ENCODE measurements at places on chromosomes 5 and 9.

- DNase-seq, result no peak
Measured at GRCh38 chr9:115391168-115391825, 273.3 kb upstream of the TNC start.

DNA sequence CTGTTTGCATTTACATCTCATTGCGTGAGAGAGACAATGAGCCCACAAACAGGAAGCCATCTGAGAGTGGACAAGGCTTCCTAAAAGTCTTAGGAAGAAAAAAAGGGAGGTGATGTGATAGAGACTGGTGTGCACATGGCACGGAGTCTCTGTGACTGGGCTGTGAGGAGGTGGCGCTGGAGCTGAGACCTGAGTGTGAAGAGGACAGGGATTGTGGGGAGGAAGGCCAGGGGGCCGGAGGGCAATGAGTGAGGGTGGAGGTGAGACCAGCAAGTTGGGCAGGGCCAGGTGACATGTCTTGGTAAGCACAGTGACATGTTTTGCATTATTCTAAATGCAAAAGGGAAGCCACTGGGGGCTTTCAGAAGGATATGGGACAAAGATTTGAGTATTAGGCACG lies 45.0 kb downstream of the TSPAN17 start:
- DNase-seq, result no peak

DNA sequence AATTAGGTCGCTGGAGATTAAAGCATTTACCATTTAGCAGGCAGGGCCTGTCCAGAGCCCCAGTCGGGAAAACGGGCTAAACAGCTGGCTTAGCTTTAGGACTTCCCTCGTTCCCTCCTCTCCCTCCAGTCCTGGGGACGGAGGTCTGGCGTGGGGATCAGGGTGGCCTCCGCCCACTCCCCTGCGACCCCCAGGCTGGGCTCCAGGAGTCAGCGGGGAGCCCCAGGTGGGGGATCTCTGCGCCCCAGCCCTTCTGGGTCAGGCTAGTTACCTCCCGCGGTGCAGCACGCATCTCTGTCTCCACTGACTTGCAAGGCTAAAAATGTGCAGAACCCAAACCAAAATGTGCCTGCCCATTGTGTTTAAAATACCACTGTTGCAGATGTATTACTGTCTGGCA lies 16.2 kb upstream of the CAMSAP1 start:
- no peak for DNase-seq

- DNase-seq, result no peak
Measured at GRCh38 chr5:401146-402034, 41.6 kb upstream of the EXOC3 start.

- no peak for DNase-seq
Measured at GRCh38 chr9:118782790-118783463, 586.3 kb downstream of the BRINP1 start.

- DNase-seq, result peak; percentile 39
Measured at GRCh38 chr5:43401827-43402226, 10.4 kb downstream of the CCL28 start.

DNA sequence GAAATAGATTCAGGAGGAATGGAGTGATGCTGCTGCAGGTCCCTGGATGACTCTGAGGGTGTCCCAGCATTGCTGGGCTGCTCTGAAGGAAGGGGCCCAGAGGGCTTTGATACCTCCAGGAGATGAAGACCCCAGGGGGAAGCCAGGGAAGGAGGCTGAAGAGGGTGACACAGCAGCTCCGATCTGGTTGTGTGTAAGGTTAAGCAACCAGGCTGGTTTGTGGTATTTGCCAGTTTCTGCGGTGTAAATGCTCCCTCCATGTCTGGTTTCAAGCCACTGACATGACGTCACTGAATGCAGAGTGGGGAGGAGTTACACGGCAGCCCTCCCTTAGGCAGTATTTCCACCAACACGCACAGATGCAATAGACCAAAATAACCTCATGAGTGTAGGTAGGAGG lies 40.0 kb upstream of the ORM1 start:
- DNase-seq, result no peak

- peak; percentile 32 for DNase-seq
Measured at GRCh38 chr5:38922199-38922598, 76.4 kb downstream of the OSMR start.

- DNase-seq, result no peak
Measured at GRCh38 chr9:134938346-134939079, 20.8 kb upstream of the FCN1 start.

DNA sequence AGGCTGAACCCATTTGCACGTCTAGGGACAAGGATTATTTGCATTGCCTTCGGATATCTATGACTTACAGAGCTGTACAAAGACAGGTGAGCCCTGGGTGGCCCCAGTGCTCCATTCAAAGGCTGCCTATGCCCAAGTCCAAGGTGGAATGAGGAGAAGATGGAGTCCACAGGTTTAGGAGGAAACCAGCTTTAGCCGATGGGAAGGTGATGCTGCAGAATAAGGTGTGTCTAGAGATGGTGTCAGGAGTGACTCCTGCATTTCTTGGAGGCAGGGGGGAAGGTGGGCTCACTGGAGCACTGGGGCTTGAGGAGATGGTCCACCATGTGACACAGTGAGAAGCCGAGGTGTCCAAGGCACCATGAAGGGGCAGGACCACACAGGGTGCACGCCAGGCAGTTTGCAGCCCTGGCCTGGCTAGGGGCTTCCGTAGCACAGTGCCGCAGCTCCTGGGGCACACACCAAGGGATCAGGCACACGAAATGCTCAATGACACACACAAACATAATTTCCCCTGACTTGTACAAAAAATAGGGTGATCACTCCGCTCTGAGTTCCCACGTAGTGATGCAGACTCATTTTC lies 32.1 kb downstream of the SEMA4D start:
- no peak for DNase-seq

DNA sequence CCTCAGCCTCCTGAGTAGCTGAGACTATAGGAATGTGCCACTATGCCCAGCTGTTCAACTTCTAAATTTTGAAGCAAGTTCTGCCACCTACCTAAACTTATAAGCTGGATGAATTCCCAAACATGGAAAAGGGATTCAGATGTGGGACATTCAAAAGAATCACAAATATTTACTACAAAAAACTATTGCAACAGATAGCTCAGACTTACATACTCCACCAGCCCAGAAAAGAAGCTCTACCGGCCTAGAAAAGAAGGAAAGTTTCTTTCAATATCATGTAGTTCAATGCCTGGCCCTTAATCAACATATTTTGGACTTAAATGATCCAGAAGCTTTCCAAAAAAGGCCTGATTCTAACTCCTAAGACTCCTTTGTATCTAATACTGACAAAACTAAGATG lies 23.8 kb downstream of the SH3RF2 start:
- DNase-seq, result no peak

- no peak for DNase-seq
Measured at GRCh38 chr9:14262827-14263226, 51.1 kb downstream of the NFIB start.

DNA sequence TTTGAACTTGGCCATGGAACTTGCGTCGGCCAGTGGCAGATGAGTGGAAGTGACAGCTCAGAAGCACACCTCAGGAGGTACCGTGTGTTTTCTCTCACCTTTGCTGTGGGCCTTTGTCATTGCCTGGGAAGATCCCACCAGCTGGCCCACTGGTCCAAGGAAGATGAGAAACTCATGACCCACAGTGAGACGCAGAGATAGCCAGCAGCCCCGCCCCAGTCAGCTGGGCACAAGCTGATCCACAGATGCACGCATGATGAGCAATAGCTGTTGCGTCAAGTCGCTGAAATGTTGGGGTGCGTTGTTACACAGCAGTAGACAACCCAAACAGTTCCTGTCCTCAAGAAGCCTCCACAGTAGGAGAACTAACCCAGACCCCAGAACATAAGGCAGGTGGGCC lies 30.8 kb upstream of the UNC5A start:
- DNase-seq, result no peak

- DNase-seq, result no peak
Measured at GRCh38 chr9:14935964-14936363, 25.7 kb upstream of the FREM1 start.

DNA sequence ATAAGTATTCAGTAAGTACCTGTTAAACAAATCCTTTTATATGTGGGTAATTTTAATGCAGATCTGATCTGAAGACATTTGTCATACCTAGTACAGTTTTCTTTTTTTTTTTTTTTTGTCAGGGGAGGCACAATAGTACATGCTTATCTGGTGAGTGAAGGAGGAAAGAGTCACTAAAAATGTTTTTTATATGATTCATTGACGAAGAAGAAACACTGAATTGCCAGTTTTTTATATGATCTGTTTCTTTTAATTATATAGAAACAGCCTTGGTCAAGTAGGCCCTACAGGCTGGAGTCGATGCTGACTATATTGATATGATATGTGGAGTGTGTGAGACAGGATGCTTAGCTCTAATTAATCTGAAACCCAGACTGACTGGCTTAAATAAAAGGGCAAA lies 315.2 kb downstream of the PSAT1 start:
- DNase-seq, result no peak

- DNase-seq, result no peak
Measured at GRCh38 chr5:119943148-119943547, 313.8 kb downstream of the FAM170A start.

DNA sequence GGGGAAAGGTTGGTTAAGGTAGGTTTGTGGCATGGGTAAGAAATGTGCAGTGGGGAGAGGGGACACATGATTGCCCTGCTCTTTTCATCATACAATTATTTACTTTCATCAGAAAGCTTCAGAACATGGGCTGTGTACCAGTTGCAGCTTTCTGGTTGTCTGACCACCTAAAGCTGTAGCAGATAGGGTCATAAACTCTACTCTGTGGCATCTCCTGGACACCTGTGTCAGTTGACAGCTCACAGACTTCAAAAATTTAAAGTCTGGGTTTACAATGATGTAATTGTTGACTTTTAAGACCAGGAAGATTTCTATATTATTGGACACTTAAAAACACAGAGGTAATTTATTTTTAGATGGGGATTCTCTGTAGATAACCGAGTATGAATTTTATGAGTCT lies 222.7 kb upstream of the PRR16 start:
- peak; percentile 10 for DNase-seq

DNA sequence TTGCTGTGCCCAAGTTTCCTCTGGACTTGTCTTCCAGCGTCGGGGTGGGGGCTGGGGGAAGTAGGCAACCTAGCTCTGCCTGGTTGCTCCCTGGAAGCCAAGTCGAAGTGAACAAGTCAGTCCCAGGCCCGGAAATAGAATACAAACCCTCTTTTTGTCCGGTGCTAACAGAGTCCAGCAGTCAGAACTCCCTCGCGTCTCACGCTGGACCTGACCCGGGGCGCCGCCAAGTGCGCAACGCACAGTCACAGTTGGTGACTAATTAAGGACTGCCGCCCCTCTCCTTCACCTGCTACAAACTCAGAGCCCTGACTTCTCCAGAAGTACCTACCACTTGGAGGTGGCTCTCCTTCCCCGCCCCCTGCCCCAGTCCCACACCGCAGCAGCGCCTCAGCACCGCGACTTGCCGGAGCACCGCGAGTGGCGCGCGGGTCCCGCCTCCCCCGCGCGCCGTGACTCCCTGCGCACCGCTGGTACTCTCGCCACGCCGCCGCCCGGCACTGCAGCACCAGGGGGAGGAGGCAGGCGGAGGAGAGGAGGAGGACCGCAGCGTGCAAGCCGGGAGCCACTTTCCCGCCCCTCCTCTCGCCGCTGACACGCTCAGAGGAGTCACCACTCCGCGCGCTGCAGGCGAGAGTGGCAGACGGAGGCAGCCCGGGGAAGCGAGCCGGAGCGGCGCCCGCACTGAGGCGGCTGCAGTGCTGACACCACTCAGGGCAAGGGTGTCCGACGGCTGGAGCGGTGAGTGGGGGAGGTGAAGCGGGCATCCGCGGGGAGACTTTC lies at the start of gene SV2C:
Gene SV2C (plus strand): TSS at position 612 of the 783 bp plus-strand sequence. CDS start 48,368 bp downstream, outside the sequence.
- DNase-seq, result peak; percentile 26

DNA sequence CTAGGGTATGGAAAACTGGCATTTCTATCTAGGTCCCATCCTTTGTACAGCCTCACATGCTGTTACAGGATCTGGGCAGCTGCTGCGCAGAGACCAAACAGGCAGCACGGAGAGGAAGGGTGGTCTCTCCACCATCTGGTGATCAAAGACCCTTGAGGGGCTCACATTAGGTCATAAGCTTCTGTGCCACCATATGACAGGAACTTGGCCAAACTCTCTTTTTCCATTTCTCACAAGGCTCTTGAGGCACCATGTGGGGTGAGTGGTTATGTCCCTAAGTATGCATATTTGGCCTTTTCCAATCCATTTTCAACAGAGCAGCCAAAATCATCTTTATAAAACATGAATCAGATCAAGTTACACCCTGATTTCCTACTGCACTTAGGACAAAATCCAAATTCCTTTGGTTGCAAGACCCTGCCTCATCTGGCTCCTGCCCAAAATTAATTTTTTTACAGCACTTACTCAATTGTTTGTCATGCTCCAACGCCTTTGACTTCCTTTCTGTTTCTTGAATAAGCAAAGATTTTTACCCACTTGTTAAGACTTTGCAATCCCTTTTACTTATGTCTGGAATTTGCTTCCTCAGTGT lies 730.0 kb downstream of the MAT2B start:
- DNase-seq, result no peak

GRCh38 chr9:130287736-130288135 lies 22.2 kb downstream of the HMCN2 start:
- no peak for DNase-seq

DNA sequence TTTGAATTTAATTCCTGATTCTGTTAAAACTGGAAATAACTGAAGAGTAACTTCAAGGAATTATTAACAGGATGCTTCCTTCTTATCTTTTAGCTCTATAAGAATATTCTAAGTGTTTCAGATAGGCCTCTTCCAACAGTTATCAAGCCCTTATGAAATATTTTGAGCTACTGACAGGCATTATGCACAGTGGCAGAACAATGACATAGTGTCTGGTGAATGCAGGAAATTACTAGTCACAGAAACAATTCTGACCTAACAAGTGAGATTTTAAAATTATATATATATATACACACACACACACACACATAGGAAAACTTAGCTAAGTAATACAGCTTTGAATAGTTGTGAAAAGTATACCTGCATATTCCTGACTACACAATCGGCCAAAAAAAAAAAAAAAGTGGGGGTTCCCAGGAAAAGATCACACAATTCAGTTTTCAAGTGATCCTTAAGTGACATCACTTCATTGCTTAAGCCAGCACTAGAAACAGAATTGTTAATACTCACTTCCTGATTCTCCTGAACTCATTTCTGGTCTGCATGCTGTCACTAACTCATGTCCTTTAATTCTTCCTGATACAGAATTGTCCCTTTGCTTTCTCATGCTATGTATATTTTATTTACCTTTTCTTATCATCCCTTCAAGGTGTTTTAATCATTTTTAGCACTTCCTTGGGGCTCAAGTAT lies 77.3 kb downstream of the SLC25A46 start:
- no peak for DNase-seq

GRCh38 chr5:151892393-151892792 lies 32.3 kb downstream of the GLRA1 start:
- no peak for DNase-seq

DNA sequence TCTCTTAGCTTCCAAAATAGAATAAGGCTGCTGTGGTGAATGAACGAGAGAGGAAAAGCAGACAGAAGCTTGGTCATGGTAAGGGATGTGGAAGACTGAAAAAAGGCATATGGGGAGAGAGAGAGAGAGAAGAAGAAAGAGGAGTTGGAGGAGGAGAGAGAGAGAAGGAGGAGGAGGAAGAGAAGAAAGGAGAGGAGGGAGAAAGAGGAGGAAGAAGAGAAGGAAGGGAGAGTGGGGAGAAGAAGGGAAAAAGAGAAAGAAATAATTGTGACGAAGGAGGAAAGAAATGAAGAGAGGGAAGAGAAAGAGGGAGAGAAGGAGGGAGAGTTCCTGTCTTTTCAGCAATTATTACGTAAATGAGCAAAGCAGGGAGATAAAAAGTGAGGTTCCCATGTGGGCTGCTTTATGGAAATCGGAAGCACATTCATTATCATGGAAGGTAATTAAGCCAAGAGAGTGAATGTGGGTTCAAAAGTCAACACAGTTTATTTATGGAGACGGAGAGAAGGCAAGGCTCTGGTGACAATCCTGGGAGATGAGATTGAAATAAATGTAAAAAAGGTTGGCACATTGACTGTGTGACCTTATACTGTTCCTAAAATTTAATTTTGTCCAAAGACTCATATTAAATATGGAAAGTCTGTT lies 611.2 kb downstream of the KIF4B start:
- DNase-seq, result no peak

All from SK-N-DZ (cell line).